Fibroblast of skin of abdomen (primary cell): ENCODE measurements at places on chromosomes 13 and 19.
A peak's percentile ranks its signal among the peaks of the same experiment; 100 is the strongest.

GRCh38 chr19:1355568-1356507, 27.9 kb upstream of the NDUFS7 start:
- no peak for DNase-seq

DNA sequence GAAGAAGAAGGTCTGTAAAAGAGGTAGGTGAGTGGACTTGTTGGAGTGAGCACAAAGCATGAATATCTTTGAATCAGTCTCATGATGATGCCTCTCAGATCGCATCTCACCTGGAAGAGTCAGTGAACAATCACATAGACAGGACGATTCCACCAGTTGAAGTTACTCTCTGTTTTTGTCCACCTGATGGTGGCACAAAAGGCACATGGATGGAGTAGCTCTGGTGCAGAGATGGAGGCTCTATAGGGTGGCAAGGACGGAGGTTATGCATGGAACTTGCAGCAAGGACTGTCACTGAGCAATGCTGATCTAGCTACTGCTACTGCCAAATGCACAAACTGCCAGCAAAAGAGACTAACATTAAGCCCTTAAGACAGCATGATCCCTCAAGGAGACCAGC, 10.3 kb upstream of the MYCBP2 start:
- no peak for DNase-seq

- DNase-seq = no peak
Measured at GRCh38 chr19:38849860-38850435, at the start of gene HNRNPL. TSS of gene HNRNPL (minus strand) at chr19:38849986. CDS start at chr19:38849966, 20 bp downstream.

DNA sequence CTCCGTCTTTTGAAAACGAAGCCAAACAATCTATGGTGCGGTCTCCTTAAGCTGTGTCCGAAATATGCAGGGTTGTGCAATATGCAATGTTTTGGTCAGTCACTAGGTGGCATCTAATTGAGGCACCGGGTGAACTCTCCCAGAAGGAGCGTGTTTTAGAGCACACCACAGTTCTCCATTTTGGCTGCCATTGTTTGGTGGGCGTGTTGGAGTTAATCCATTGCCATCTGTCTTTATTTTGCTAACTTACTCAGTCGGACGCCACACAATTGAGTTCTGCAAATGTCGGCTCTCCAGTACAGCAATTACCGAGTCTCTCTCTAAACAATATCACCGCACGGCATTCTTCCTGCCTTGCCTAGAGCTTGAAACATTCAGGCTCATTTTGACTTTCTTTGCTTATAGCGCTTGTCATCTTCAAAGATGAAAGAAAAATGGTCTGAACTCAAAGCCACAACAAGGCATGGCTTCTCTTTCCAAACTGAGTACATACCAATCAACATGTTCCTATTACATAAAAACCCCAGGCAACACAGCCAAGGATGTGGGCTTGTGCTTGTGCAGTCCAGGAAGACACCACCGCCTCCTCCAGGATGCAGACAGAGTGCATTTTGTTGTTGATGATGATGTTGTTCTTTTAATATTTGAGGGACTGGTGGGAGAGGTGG, 182.0 kb upstream of the SERP2 start:
- peak; percentile 77 for DNase-seq

- DNase-seq = no peak
Measured at GRCh38 chr19:51466723-51467122, 8.5 kb upstream of the SIGLEC8 start.

DNA sequence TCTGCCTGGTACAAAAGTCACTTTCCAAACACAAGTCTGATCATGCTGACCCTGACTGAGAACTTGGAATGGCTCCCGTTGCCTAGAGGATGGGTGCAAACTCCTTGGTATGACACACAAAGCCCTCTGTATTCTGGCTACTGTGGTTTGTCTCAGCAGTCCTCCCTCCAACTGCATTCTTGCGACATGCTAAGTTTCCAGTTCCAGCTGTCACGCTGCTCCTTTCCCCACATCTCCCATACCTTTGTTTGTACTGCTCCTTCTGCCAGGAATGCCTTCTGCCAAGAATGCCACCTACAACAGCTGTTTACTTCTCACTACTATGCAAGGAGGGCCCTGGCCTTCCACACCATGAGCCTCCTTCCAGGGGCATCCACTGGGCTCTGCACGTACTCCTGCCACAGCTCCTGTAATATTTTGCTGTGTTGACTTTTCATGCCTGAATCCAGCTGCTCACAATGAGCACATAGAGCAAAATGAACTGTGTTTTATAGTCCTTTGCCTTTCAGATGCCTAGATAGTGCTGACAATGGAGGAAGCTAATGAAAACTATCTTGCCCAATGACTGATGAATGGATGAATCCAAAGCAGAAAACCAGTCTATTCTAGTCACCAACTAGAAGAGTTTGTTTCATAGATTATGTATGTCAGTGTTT, 543.7 kb downstream of the EFNB2 start:
- peak; percentile 63 for DNase-seq

GRCh38 chr19:12095111-12095790, 30.7 kb downstream of the ZNF844 start:
- DNase-seq = peak; percentile 12

- DNase-seq = no peak
Measured at GRCh38 chr19:29287061-29287460, 74.1 kb upstream of the UQCRFS1 start.
